ENCODE measurements at places on chromosomes 7 and 10.
A peak's percentile ranks its signal among the peaks of the same experiment; 100 is the strongest.

- no peak for DNase-seq
These were observed 44.6 kb downstream of the TAX1BP1 start for GRCh38 chr7:27784399-27785053.

DNA sequence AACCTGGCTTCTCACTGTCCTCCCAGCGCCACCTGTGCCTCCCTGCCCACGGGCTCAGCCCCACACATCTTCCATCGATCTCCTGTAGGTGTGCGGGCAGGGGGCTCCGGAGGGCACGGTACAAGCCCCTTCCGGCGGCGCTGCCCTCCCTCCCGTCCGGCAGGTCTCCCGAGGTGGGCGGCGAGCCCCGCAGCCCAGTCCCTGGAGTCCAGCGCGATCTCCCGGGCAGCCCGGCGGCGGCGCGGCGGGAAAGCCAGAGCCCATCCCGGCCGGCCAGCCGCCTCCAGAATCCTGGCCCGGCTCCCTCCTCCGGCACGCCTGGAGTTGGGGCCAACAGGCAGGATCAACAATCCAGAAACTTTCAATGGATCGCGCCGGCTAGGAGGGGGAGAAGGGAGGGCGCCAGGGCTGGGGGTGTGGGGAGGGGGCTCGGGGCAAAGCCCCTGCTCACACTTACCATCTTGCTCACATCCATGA, 100.1 kb downstream of the HIP1 start:
- no peak for DNase-seq

DNA sequence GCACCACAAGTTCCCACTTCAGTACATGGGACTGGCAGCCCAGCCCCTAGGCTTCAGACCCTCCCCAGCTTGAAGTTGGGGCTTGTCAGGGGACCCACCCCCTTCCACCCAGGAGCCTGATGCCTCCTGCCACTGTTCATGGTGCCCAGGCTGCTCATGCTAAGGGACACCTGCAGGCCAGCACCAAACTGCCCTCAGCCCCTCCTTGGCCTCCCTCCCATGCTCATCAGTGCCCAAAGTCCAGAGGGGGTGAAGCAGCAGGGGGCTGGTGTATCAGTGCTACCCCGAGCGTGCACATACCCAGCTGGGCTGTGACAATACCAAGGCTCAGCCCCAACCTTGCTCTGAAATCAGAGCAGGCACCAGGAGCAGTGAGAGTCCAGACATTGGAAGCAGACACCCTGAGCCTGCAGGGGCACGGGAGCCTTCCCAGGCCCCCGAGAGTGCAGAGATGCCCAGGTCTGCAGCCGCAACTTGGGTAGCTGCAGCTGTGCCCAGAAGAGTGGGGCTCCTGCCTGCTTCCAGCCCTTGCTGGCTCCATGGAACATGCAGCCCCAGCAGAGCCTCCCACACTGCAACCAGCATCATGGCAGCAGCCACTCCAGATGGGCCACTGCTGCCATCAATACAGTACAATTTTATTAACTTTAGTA, 79.0 kb downstream of the MTERF1 start:
- no peak for DNase-seq

GRCh38 chr7:226281-226895, 34.0 kb downstream of the FAM20C start:
- no peak for DNase-seq

DNA sequence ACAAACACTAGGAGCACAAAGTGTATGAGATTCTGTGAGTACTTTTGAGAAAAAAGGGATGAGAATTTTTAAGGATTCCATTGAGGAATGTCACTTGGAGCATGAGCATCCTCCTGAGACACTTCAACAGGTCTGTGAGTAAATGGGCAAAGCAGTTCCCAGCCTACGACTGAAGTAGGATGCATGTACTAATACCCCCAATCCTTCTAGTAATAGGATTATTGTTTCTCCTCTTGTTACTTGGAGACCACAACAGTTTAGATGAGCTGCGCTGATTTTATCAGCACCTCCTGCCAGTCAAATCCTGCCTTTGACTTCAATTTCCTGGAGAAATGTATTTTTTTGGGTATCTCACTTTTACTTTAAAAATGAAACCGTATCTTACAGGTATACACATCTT, 820 bp downstream of the BBS9 start:
- no peak for DNase-seq

GRCh38 chr7:114050571-114050970, 131.8 kb upstream of the PPP1R3A start:
- DNase-seq, result no peak

DNA sequence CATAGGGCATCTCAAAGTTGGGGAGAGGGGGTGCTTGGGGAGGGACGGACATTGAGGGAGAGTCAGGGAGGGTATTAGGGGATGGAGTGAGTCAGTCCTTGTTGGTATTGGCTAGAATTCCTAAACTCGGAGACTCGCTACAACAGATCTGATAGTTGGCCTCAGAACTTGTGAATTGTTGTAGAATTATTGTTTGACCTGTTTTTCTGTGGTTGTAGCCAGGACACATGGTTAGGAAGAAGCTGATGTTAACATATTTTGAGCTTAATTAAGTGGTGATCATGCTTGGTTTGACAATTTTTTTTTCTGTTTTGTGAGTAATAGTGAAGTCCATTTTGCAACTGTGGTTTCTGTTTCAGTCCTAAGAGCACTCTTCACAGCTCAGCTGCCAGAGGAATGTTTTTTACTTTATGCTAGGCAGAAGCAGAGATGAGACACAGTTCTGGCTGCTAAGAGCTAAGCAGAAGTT, 1190.3 kb upstream of the C7orf33 start:
- DNase-seq, result no peak

DNA sequence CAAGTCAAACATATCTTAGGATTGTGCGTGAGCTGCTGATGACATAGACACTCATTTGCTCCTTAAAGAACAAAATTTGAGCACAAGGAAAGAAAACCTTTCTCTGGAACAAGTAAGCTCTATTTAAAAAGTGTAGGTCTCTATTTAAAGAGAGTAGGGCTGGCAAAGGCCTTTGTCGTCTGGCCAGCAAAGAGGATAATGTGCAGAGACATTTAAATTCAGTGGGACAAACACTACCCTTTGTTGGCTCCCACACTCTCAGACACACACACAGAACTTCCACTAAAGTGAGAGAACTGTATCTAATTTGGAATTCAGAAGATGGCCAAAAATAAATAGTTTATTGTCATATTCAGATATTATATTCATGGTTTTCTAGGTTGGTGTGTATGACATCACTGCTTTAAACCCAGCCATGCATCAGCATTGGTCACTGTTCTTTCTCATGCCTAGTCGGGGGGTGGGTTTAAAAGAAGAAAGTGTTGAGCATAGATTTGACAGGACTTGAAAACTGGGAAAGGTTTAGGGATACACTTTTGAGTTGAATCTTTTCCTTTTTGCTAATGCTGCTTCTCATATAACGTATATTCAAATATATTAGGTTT, 49.5 kb upstream of the HDAC9 start:
- DNase-seq, result no peak

GRCh38 chr7:12771378-12771877, 84.0 kb downstream of the ARL4A start:
- no peak for DNase-seq

GRCh38 chr10:102752934-102753664, 9.4 kb downstream of the WBP1L start:
- no peak for DNase-seq

DNA sequence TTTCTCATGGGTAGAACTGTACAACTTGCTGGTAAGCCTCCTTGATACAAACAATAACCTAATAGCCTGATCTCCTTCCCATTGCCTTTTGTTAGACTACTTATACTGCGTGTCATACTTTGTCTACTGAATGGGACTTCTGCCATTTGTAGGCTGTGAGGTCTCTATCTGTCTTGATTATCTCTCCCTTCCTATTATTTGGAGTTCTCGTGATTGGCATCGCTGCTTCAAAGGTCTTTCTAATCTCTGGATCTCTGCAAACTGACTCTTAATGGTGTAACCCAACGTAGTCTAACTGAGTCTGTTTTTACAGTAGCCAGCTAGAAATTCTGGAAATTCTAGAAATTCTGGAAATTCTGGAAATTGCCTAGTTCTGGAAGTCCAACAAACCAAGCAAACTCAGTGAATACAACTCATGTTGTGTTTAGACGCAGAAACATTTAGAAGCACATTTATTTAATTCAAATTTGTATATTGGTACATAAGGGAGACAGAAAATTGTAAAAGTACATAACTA, 29.8 kb downstream of the PHYHIPL start:
- no peak for DNase-seq

DNA sequence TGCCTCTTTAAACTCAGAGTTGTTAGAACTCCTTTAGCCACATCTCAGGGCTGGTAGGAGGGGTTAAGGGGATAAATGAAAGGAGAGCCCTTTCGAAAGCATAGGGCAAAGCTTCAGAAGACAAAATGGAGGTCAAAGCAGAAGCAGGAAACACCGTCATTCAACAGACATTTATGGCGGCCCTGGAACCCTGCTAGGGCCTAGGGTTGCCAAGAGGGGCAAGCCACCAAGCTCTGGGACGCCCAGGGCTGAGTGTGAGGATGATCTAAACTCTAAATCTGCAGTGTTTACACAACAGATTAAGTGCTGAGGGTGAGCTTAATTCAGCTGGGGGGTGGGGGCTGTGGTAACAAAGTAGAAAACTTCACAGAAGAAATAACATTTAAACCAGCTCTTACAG, 79.0 kb upstream of the NFE2L3 start:
- no peak for DNase-seq

DNA sequence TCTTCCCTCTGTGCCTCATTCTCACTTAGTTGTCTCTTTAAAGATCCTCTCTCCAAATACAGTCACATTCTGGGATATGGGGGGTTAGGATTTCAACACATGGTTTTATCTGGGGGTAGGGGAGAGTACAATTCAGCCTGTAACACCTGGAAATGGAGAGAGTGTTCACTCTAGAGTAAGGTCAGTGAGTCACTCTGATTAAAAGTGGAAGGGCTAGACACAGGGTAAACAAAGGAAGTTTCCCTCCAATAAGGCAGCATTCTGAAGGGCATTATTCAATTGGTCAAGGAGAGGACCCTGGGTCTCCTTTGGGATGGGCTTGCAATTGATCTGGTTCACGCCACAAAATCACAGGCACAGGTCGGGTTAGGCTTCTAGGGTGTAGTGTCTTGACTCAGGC, 232.8 kb upstream of the NPSR1 start:
- no peak for DNase-seq

DNA sequence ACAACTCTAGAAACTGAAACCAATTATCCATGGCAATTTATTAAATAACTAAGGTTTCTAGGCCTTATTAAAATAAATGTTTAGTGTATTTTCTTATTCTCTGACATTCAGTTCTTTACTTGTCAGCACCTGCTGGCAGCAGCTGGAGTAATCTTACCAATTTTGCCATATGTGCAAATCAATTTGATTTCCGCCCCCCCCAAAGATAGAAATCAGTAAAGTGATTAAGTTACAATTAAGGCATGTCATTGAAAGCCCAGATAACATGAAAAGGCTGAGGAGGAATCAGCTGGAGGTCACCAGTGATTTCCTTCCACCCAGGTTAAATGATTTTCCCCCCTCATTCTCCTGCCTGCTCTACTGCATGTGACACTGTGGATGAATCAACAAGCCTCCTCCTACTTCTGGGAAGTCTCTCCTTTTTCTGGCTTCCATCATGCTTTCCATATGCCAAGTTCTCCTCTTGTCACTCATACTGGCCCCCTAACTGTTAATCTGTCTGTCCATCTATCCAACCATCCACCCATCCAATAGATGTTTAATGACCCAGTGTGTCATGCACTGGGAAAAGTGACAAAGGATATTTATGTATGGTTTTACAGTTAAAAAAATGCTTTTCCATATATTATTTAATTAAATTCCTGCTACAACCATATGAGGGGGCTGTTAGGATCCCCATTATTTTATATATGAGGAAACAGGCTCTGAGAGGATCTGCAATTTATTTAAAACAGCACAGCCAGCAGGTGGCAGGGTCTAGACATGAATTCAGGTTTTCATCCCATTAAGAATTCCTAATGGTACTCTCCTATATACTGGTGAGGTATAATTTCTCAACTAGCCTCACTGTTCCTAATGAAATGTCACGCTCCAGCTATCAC, 116.5 kb downstream of the ATXN7L1 start:
- no peak for DNase-seq

GRCh38 chr10:84665883-84666463, 337.6 kb downstream of the CCSER2 start:
- no peak for DNase-seq

GRCh38 chr10:78528749-78529204, 495.1 kb downstream of the RPS24 start:
- DNase-seq, result no peak

DNA sequence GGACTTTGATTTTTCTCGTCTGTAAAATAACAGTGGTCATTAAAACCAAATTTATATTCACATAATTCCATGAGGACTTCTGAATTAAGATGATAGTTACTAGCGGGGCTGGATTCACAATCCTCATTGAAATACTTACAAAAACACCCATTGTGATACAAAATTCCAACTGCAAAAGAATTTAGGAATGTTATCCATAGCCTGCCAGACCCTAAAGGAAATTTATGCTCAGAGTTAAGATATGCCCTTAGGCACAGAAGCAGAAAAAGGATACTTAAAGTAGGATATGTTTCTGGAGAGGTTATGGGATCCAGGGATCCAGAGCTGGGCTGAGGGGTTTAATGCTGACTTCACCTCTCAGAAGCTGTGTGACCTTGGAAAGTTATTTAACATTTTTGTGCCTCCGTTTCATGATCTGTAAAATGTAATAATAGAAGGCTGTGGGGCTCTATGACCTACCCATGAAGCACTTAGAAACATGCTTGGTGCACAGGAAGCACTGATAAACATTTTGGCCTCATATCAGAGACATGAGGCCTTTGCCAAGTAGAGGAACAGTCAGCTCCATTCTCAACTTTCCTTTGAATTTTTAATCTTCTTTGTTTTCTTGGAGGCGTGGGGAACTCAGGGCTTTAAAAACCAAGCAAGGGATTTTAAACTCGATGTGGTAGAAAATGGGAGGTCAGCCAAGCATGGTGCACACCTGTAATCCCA, 744.7 kb downstream of the KCNMA1 start:
- no peak for DNase-seq

GRCh38 chr7:139231513-139232376, 708 bp downstream of the UBN2 start:
- DNase-seq, result peak; percentile 7

Data from stimulated activated CD4-positive, alpha-beta T cell treated with anti-CD3 and anti-CD28 coated beads, Interleukin-15, amount 100 ng/mL, for 1 hour (primary cell).